ENCODE measurements at places on chromosomes 12 and 14.

- DNase-seq, result peak; percentile 93
These were observed 68.3 kb downstream of the DERA start for GRCh38 chr12:15979096-15980092.

DNA sequence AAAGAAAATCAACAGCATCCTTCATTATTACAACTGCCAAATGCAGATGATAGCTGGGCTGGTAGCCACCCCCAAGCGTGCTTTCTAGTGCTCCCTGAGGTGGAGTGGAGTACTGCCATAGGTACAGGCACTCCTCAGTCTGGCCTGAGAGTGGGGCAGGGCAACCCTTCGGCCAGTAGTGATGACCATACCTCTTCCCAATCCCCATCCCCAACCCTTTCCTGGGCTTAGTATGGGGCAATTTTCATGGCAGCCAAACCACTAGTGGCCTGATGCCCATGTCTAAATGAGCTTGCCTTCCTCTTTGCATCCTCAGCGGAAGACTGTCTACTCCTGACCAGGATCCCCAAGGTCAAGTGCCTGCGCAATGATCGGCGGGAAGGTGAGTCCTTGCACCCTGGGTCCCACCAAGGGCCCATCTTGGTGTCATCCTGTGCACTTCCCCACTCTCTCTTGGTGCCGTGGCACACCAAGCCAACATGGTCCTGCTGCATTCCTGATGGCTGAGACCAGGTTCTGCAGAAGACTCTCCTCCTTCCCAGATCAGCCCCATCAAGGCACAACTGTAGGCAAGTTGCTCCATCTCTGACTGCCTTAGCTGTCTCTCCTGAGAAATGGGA, 65.8 kb downstream of the GALNT16 start:
- no peak for DNase-seq

- no peak for DNase-seq
These were observed 94.5 kb upstream of the NRXN3 start for GRCh38 chr14:78075555-78076277.

DNA sequence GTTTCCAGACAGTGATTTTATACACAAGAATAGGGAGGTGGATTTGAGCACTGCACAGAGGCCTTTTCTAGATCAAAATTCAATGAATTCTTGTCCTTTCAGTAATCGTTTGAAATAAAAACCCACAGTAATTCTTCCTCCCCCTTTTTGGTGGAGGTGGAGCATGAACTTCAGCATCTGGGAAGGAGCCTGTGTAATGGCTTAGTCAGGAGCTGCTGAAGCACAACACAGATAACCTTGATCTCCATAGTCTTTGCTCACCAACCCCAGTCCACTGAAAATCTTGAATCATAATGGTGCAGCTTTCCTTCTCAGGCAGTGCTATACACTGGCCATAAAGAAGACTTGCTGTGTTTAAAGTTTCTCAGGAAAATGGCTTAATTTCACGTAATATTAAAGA, 6.4 kb upstream of the TBPL2 start:
- peak; percentile 97 for DNase-seq

DNA sequence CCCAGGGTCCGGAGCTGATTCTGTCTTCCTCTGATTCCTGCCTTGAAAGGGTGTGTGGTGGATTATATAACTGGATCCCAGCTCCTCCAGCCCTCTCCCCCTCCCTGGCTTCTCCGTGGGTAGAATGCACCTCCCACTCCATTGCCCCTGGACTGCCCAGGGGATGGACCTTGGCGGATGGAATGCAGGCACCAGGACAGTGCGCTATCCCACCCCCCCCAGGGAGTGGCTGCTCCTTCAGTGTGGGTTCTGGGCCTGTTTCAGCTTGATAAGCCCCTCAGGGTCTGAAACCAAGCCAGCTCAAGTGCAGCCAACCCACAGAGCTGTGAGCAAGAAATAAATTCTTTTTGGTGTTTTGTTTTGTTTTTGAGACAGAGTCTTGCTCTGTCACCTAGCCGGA, 112.4 kb upstream of the TMEM132D start:
- DNase-seq, result no peak

DNA sequence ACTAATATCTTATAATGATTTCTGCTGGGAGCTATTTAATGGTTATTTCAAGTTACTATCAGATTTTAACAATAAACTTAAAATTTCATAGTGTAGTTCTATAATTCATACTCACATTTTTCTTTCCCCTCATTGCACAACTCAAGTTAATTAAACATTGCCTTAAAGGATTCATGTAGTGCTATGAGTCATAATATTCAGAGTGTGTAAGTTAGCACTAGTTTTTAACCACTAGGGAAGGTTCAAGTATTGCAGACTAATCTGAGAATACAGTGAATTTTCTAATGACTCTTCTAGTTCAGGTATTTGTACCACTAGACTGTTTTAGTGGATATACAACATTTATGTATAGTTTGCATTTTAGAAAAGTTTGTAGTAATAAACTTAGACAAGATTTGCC, 49.9 kb downstream of the FOXA1 start:
- peak; percentile 8 for DNase-seq

GRCh38 chr14:101554991-101555668, 6.2 kb upstream of the DIO3 start:
- DNase-seq, result no peak

DNA sequence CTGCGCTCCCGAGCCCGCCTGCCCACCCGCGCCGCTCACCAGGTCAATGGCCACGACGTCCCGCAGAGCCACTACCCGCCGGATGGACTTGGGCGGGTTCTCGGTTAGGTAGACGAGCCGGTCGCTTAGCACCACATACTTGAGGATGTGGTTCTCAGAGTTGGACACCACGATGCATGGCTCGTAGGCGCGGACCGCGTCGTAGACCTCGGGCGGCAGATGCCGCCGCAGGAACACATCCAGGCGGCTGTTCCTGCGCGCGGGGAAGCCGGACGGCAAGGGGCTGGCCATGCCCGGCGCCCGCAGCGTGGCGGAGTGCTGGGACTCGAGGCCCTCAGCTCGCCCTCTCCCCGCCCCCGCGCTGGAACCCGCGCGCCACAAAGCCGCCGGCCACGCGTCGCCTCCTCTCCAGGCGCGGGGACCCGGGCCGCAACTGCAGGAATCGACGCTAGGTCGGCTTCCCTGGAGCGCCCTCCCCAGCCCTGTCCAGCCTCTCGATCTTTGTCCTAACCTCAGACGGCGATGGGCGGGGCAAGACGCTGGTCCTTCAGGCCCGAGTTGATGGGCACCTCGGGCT, at the start of gene C12orf56:
TSS of gene C12orf56 (minus strand) at position 484 of the 577 bp plus-strand sequence. CDS start at position 291, 193 bp downstream.
- no peak for DNase-seq

DNA sequence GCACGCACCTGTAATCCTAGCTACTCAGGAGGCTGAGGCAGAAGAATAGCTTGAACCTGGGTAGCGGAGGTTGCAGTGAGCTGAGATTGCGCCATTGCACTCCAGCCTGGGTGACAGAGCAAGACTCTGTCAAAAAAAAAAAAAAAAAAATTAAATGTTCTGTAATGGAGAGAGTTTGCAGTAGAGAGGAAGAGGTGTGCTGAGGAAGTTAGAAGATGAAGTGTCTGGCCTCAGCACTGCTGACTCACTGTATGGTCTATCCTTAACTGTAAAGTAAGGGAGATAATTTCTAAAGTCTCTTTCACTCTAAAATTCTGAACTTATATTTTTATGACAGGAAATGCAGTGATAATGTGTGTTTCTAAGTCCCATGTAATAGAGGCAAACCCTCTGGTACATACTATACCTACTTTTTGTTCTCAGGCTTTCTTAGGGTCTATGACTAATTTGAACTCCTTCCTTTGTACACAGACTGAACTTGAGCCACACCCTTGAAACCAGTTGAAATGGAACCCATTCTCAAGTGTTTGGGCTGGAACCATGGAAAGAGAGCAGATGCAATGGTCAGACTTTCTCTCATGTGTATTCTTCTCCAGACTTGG, 278.1 kb upstream of the FAR2 start:
- peak; percentile 20 for DNase-seq

DNA sequence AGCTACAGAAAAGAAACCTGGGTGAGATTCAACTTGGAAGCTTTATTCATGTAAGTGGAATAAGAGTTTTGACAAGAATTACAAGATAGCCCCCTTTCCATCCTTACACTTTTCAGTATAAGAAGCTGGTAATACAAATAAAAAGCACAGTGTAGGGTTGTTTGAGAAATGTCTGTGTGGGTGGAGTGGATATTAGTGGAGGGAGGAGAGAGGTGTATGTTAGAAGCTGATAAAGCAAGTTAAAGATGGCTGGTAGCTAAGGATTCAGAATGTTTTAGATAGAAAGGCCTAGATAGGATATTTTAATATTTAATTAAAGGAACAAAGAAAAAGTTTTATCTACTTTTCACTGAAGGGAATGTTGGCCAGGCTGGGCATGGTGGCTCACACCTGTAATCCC, 12.5 kb downstream of the CFAP54 start:
- no peak for DNase-seq

DNA sequence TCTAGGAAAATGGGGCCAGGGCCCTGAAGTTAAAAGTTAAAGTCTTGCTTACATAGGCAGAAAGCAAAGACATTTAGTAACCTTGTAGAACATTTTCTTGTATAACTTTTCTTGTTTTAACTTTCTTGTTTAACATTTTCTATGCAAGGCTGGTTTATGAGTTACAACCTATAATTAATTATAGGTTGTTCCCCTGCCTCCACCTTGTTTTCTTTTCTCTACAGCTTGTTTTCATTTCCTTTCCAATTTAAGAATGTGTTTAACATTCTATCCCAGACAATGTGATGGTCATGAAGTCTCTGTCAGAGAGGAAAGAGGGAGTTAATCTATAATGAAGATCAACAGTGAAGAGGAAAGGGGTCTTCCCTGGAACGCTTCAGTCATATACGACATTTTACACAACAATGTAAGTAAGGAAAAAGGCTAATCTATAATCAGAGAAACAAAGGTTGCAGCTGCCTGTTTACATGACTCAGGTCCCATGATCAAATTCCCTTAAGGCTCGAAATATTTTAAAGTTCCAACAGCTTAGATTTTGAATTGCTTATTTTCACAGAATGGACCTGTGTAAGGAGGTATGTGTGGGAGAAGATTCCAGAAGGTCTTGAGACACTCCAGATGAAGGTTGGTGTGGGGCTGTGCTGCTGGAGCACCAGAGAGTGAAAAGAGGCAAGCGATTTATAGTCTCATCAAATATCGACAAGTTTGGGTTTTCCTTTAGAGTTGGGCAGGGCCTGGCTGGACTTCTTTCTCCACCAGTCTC, 34.2 kb upstream of the TCL1B start:
- no peak for DNase-seq

- no peak for DNase-seq
These were observed 34.1 kb downstream of the NOC4L start for GRCh38 chr12:132178316-132178715.
